ENCODE measurements at places on chromosomes 7 and 10.
A peak's percentile ranks its signal among the peaks of the same experiment; 100 is the strongest.

DNA sequence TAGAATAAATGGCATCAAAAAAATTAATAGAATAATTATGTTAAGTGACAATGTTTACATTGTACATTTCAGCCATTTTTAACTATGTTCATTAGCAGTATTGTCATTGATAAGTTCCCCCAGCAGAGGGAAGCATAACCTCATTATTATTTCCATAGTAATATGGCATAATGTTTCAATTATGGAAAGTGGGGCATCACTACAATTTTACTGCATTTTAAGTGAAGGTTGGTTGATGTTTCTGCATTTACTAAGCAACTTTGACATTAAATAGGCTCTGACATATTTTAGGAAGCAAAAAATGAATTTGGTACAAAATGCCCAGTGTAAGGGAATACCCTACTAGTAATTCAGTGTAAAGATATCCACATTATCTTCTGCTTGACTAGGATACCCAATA, 218.3 kb downstream of the SEMA3A start:
- peak; percentile 1 for DNase-seq

DNA sequence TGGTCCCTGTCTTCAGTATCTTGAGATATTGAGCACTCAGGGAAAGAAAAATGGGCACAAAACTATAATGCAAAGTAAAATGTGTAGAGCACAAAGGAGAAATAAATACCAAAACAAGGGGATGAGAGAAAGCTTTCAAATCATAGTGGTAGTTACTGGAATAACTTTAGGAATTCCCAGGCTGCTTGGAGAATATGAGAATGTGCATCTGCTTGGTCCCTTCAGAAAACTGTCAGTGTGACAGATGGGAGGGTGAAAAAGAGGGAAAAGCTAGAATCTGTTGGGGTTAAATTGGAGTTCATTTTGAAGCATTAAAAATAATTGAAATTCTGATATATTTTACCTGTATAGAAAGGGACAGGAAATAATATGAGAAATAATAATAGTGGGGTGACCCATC, 15.3 kb downstream of the ST7 start:
- DNase-seq: no peak

DNA sequence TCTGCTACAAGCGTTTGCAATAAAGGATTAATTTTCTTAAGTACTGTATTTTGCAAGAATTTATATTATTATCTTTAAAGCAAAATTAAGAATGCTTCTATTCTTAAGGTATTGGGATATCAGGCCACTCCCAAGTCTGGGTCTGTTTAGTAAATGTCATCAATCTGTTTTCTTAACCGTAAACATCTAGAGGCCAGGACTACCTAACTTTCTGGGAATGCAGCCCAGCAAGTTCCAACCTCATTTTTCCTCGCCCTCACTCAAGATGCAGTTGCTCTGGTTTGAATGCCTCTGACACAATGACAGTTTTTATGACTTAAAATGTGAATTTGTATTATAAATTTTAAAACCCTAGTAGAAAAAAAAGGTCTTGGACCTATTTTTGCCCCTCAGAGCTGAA, 143.5 kb downstream of the INHBA start:
- DNase-seq: no peak

DNA sequence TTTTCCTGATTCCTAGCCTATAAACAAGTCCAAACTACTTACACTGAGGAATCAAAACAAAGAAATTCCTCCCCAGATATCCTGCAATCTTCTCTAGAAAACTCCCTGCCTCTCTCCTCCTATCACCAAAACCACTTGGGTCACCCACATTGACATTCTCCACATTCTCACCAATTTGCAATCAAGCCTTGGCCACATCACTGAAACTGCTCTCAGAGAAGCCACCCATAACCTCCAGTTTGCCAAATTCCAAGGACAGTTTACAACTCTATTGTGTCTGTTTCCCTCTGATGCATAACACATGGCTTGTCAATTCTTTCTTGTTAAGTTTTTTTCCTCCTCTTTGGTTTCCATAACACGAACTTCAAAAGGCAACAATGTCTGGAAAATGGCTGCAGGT, 233.5 kb downstream of the XPNPEP1 start:
- DNase-seq: no peak

GRCh38 chr7:97226541-97226940, 109.0 kb downstream of the SDHAF3 start:
- no peak for DNase-seq

DNA sequence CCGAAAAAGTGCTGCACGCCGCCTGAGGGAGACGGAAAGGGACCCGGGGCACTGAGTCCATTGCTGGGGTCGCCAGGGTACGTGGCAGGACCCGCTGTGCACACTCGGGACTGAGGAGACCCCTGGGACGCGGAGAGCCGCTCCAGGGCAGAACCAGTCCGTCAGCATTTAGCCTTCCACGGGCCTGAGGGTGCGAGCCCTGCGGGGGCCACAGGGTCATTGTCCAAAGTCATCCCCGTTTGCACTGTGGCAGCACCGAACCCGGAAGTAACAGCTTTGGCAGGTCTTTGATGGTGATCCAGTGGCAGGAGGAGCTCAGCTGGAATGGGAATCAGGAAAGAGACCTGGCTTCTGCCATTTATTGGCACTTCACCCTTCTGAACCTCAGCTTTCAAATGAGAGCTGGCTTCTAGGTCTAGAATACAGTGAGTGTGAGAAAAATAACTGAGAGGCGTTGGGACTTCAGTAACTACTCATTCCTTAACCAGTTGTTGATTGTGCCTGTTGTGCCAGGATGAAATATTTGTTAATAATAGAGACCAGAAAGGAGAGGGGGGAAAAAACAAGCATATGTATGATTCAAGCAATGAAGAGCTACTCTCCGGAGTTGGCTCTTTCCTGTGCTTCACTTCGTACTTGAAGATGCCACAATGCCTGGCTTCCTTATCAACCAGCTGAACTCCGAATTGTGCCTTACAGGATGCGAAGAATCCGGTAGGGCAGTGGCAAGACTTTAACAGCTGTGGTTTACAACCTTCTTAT, 811 bp upstream of the ARHGAP12 start:
- DNase-seq: no peak

GRCh38 chr7:55088620-55089019, 69.8 kb downstream of the EGFR start:
- DNase-seq: no peak

- no peak for DNase-seq
Observed at GRCh38 chr10:102342958-102343357, 52.5 kb upstream of the NFKB2 start.

DNA sequence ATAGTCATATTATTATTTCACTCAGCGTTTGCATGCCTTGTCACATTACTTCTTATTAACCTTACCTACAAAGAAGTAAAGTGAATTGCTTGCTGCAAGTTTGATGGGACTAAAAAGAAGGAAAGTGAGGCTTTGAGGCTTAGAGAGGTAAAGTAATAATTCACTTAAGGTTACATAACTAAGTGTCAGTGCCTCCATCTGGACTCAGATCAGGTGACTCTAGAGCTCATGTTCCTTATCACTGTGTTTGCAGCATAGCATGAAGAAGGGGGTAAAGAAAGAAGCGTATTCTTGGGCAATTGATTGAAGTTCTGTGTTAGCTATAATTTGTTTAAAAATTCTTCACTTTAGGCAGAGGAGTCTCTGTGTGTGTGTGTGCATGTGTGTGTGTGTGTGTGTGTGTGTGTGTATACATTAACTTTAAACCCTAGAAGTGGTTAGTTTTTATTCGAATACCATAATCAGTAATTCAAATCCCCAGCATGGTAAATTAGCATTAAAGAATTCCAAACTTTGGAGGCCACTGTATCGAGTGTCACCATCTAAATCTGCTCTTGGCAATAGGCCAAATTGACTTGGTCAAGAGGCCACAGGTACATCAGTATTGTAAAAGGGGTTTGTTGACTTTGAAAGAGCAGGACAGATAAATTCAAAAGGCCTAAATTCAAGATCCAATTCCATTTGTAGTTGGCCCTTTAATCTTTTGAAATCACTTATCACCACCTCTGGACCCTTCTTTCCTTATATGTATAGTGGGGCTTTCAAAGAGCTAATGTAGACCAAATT, 2.2 kb upstream of the PON3 start:
- DNase-seq: no peak

Measured in HS-27A (cell line).